ENCODE measurements at places on chromosomes 5 and 9.

GRCh38 chr5:1447671-1448361, 2.6 kb upstream of the SLC6A3 start:
- DNase-seq = no peak

- DNase-seq = no peak
Measured at GRCh38 chr5:160793530-160793899, 58.5 kb downstream of the ATP10B start.

GRCh38 chr9:93675336-93676150, 99.2 kb downstream of the PHF2 start:
- DNase-seq = no peak

- DNase-seq = no peak
Measured at GRCh38 chr5:149414405-149415065, 35.4 kb upstream of the IL17B start.

DNA sequence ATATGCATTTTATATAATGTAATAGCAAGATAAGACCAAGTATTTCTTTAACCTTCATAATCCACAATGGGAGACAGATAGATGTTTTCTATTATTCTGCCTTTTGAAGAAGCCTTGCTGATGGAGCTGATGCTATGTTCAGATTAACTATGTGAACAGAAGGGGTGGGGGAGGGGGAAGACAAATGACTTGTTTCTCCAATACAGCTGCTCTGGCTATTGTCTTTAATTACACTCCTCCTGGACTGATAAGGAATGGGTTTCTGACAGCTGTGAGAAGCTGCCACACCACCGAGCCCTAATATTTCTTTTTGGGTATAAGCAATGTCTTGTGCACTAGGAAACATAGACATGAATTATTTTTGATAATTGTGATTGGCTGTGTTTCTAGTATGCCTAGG, 62.0 kb downstream of the CAVIN4 start:
- DNase-seq = no peak

DNA sequence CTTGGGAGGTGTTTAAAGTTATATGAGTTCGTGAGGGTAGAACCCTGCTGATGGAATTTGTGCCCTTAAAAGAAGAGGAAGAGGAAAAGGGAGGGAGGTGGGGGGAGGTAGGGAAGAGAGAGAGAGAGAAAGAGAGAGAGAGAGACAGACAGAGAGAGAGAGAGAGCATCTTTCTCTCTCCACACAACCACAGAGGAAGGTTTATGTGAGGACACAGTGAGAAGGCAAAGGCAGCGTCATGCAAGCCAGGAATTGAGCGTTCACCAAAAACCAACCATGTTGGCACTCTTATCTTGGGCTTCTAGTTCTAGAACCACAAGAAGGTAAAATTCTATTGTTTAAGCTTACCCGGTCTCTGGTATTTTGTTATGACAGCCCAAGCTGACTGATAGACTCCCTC, 152.4 kb downstream of the SH3GL2 start:
- no peak for DNase-seq

- no peak for DNase-seq
Measured at GRCh38 chr9:72312386-72312987, 52.5 kb downstream of the ZFAND5 start.

GRCh38 chr5:143737062-143737461, 74.9 kb upstream of the HMHB1 start:
- DNase-seq = no peak

GRCh38 chr9:98192503-98193335, at the start of gene CORO2A:
Gene CORO2A (minus strand): TSS chr9:98192637. CDS start chr9:98157660, 34,977 bp downstream.
- DNase-seq = no peak

DNA sequence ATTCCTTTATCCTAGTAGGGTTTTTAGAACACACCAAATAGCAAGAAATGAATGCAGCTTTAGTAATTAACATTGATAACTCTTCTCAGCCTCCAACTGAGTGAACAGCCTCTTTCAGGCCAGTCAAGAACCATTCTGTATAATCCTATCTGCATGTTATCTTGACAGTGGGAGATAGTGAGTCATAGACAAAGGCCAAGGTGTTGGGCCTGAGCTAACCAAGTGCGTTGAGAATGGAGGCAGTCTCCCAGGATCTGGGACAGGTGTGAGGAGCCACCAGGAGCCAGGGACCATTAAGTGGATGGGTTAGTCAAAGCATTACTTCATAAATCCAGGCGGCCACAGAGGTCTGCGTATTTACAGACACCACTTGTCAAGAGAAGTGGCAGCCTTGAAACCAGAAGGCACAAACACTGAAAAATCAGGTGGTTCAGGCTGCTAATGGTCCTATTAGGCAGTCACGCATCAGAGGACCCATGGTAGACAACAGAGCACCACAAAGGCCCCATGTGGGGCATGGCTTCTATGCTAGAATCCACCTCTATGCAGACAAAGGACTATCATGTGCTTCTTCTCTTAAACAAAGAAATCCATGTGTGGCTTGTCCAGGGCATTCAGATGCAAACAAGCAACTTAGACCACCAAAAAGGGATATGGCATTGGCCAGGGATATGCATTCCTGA, 409.7 kb upstream of the PIK3R1 start:
- DNase-seq = no peak

GRCh38 chr9:86829496-86830046, 117.7 kb downstream of the GAS1 start:
- no peak for DNase-seq

DNA sequence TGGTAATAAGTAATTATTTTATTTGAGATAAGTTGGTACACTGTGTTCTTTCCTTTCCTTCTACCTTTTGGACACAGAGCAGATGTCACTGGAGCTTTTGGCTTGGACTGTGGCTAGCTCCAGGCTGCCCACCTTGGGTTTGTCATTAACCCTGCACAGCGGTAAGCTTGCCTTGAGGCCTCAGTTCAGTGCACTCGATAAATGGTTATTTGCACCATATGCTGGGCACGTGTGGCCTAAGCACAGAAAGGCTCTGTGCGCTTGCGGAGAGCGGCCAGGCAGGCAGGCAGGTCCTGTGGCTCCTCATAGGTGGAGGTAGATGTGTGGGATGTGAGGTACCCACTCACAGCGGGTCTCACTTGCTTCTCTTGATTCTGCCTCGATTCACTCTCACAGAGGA, 30.0 kb upstream of the TENT4A start:
- DNase-seq = no peak

GRCh38 chr5:95873351-95873750, 50.8 kb upstream of the GLRX start:
- DNase-seq = no peak

GRCh38 chr5:129500101-129500500, 40.0 kb downstream of the ADAMTS19 start:
- DNase-seq = no peak

DNA sequence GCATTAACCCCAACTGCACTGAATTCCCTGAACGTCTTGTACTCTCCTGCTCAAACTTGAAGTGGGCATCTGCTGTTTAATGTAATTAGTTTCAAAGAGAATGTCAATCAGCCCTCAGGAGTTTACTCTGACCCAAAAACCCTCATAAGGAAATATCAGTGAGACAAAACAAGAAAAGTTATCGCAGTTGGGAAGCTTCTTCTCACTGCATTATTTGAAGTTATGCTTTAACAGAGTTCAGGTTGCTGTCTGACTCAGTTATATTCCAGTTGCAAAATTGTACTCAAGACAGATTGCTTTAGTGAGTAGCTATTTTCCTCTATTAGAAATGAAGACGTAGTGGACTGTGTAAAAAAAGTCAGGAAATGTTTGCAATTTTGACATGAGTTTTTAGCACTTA, 52.1 kb downstream of the PPIC start:
- no peak for DNase-seq

DNA sequence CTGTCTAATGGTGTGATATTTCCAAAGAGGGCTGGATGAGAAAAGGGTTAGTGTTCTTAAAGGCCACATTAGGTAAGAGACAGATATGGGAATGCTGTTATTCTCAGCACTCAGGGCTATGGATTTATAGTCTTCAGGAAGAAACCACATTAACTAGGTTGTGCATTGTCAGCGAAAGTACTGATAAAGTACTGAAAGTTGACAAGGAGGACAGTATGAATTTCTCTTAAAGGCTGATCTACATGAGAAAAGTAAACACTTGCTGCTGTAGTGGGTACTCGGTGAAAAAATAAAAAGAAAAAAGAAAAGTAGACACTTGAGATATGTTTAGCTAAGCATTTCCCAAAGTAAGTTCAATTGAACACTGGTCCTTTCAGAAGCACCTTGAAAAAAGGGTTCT, 381.0 kb upstream of the RPS23 start:
- no peak for DNase-seq

DNA sequence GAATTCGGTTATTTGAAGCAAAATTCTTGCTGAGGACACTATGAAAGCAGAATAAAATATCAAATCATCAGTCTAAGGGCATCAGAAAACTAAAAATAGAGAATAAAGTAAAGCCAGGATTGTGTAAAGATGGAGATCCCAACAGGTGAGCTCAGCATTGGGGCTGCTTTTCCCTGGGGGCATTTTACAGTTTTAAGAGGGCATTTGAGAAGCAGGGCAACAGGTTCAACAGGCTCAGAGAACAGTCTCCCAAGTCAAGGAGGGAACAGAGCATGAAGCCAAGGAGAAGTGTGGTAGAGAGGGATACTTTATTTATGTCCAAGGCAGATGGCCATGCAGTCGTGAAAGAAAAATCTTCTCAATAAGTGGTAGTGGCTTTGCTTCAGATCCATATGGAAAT, 145.4 kb downstream of the SYK start:
- DNase-seq = no peak

- DNase-seq = no peak
Measured at GRCh38 chr9:73176450-73176875, 24.8 kb downstream of the ANXA1 start.

- no peak for DNase-seq
Measured at GRCh38 chr5:142432961-142433360, 108.1 kb upstream of the SPRY4 start.

GRCh38 chr5:79074641-79075040, 5.1 kb downstream of the BHMT2 start:
- no peak for DNase-seq

DNA sequence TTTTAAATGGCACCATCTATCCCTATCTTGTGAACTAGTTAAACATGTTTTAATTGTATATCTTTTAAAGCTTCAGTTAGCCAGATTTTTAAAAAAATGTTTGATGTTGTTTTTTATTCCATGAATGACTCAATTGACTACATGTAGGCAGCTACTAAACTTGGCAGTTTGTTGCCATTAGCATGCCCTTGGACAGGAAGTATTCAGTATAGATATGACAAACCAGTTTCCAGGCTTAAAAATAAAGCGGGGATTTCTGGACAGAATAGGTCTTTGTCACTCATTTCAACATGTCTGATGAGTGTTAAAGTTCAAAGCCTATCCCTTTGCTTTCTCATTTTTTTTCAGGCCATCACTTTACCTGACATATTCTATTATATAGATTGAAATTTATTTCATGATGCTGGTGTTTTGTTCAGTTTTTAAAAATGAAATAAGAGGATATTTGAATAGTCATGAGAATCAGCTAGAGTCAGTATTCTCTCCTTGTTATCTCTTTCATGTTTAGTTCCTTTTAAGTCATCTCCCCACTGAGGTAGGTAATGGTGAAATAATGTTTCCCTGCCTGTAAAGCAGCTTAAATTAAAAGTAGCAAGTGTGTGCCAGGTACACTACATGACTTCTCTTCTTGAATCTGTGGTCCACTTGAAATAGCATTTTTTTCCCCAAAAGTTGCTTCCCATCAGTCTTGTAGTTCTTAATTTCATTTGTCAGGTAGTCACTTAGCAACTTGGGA, 11.9 kb downstream of the TNFAIP8 start:
- no peak for DNase-seq

DNA sequence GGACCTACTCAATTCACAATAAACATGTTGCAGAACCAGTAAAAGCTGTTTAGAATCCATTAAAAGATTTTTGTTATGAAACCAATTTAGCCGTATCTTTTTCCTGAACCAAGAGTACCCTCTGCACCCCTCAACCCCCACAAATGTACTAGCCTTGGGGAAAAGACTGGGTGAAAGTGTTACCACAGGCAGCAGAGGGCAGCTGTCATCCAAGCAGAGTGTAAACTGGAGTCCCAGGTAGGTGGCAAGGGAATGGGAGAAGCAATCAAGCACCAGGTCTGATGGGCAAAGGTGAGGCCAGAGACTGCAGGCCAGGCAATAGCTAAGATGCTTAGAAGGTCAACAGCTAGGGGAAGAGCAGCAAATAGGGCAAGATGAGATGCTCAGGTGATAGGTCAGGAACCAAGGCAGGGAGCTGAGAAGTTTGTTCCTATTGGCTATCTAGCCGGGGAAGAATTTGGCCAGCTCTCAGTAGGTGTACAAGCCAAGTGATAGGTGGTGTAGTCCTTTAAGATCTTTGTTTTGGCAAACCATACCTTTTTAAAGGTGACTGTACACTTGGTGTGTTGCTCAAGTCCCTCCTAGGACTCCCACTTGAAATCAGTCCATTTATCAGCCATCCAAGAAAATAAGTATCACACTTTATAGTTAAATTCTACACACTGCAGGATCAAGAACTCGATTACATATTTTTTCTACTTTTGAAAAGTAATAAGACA, 77.8 kb upstream of the CCDC112 start:
- no peak for DNase-seq

DNA sequence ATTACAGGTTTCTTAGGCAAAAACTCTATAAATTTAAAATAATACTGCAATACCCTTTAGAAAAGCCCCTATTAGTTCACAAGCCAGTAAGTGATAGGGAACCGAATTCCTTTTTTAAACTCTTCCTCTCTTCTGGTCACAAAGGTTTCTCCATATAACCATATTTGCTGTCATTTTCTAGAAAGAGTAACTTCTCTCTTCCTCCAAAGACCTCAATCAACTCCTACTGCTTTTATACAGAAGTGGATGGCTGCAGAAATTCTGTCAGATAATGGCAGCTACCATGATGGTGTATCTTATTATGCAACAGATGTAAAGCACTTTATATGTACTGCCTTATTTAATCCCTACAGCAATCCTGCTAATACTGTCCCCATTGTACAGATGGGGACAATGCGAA, 6.2 kb downstream of the TUT7 start:
- no peak for DNase-seq

- DNase-seq = no peak
Measured at GRCh38 chr5:83744821-83745220, 24.2 kb upstream of the HAPLN1 start.

DNA sequence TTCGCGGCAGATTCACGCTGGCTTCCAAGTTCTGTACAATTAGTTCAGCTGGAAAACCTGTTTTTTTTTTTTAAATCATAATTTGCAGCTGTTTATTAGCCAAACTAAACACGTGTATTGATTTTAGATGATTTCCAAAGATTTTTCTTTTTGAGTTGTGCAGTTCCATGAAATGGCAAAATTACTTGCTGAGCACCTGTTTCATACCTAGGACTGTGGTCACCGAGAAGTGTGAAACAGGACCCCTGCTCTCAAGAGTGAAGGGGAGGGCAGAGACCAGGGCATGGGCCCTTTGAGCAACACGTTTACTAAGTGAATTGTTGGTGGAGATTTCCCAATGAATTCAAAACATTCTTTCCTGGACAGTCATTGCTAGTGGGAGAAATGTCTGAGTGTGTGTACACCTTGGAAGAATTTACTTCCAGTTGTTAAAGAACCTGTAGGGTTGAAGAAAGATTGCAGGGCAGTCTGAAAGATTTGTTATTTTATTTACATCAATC, 688 bp downstream of the SNX24 start:
- DNase-seq = no peak

- no peak for DNase-seq
Measured at GRCh38 chr5:161863811-161864210, 15.9 kb downstream of the GABRA1 start.
